ENCODE measurements at places on chromosomes 3 and 15. TPM values are rescaled to one million over a fixed set of nuclear protein-coding genes. Genes with fewer than 3 reads are reported as not detected.

DNA sequence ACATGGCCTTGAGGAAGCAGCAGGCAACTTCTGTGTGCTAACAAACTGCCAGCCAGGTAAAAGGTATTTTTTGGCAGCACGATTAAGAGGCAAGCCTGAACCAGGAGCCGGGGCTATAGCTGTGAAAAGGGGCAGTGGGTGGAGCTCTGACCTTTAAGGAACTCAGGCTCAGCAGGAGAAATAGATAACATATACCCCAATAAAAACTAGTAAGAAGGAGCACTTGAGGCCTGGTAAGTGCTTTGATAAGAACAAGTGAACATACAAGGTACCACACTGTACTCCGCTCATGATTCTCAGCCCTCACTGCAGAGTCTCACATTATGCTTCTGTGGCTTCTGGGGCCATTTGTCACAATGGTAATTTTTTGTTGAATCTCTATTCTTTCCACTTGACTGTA lies 5.4 kb downstream of the FYCO1 start:
- no peak for DNase-seq

The ARPP21 gene
- not detected for total RNA-seq

GRCh38 chr3:37535526-37536432 lies 325.9 kb upstream of the CTDSPL start:
- no peak for DNase-seq

DNA sequence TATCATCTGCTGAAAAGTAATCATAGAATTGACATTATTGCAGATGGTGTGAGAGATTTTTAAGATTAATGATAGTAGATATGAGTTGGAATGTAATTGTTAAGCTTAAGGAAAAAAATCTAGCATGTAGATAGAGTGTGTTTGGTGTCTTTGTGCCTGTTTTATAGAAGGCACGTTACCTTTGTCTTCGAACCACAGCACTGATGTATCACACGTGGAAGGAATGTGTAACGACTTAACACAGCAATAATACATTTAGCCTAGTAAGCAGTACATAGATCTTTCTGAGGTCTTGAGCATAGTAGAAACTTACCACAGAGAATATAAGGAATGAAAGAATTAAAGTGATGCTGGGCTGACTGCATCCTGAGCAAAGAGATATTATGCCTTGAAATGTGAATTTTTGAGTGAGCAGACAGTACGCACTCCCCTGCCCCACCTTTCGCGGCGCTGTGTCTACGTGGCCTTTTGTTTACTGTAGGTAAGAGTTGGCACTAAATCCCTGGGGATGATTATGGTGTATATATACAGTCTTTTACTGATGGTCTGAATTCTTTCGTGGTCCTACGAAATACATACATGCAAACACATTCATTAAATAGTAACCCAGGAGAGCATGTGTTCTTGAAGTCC lies 217.6 kb upstream of the TOPAZ1 start:
- DNase-seq, result no peak
